CD4-positive, alpha-beta memory T cell (primary cell): ENCODE measurements at places on chromosomes 12 and 14. TPM values are rescaled to one million over a fixed set of nuclear protein-coding genes. Genes with fewer than 3 reads are reported as not detected.

EXOC3L4 gene
- not detected for polyA plus RNA-seq

- H3K4me3 ChIP-seq = no peak overlapping the region
- H3K36me3 ChIP-seq = no peaks in the 10 kb centered on the region
- H3K4me1 ChIP-seq = peaks cover 1% of the 10 kb centered on the region
- no peak overlapping the region for H3K27ac ChIP-seq
Observed at GRCh38 chr12:11703378-11703777, 53.9 kb downstream of the ETV6 start.

- H3K27me3 ChIP-seq = no peaks in the 10 kb centered on the region
- no peak for DNase-seq
- H3K36me3 ChIP-seq = no peaks in the 10 kb centered on the region
Observed at GRCh38 chr12:69527506-69528272, 57.5 kb downstream of the FRS2 start.

ART4 gene
- polyA plus RNA-seq = not detected

DNA sequence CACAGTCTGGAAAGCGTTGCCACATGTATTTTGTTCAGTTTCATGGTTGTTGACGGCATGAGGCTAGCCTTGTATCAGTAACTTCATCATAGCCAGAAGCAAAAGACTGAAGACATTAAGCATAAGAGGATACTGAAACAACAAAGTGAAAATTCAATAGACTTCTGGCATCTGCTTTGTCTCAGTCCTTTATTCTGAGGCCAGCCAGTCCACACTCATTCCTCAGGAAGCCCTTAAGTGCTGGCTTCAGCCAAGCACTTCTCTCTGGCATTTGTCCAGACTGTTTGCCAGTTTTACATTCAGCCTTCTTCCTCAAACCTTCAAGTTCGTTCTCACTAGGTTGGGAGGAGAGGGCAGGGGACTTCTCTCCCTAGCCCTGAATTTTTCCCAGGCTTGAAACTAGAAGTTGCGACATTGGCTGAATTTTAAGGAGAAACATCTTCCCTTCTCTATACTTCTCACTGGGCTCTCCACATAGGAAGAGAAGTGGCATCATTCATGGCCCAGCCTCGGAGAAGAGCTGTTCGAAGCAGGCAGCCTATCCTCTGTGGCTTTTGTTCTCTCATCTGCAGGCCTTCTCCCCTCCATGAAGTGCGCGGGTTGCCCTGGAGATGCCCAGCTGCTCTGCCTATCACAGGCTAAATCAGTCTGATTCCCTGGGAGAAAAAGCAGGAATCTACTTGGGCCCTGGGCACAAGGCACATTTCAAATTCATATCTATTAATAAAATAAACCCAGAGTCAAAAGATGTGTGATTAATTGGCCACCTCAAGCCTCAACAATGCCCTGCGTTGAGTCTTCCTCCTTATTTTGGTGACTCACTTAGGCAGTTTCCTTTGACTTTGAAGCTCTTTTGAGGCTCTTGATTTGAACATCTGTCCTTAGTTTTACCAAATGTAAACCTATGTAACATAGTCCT is 130.9 kb upstream of the PLEKHA5 start:
- no peak overlapping the region for H3K27ac ChIP-seq
- DNase-seq = no peak
- no peaks in the 10 kb centered on the region for H3K27me3 ChIP-seq
- H3K4me1 ChIP-seq = no peaks in the 10 kb centered on the region

SERPINA1 gene
- polyA plus RNA-seq = not detected

- H3K27me3 ChIP-seq = no peaks in the 10 kb centered on the region
- DNase-seq = no peak
- no peaks in the 10 kb centered on the region for H3K36me3 ChIP-seq
- no peak overlapping the region for H3K27ac ChIP-seq
Observed at GRCh38 chr14:81801921-81802320, 268.3 kb upstream of the SEL1L start.

- H3K4me1 ChIP-seq = no peaks in the 10 kb centered on the region
- no peaks in the 10 kb centered on the region for H3K36me3 ChIP-seq
- DNase-seq = no peak
Observed at GRCh38 chr12:9381619-9382018, 173.4 kb upstream of the PZP start.

DNA sequence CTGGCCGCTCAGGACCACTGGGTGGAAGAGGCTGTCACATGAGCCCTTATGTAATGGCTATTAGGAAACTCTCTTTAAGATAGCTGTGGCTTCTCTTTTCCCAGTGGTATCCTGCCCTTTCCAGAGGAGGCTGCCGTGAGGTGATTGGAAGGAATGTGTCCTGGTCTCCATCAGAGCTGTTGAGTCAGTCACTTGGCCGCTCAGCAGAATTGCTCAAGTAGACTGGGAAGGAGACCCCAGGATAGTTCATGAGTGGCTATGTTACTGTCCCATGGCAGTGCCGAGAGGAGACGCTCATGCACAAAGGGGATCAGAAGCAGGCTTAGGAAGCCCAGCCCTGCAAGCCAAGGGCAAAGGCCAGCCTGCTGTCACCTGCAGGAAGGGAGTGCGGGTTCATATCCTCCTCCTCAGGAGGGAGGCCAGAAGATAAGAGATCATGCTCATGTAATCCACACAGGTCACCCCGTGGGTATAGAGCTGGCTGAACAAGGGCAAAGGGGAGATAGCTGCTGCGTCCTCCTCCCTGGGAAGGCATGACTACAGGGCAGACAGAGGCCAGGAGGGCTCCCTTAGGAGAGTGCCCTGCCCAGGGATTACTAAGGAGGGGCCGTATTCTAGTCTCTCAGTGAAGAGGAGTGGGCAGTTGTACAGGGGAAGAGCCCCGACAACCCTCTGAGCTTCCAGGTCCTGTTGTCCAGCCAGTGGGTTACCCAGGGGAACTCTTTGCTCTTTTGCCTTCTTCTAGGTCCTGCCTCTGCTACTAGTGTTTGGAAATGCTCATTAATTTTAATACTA is 137.0 kb upstream of the MAX start:
- peaks cover 15% of the 10 kb centered on the region for H3K4me1 ChIP-seq
- H3K4me3 ChIP-seq = no peak overlapping the region
- H3K27me3 ChIP-seq = no peaks in the 10 kb centered on the region
- no peak for DNase-seq
- H3K36me3 ChIP-seq = no peaks in the 10 kb centered on the region

PTPRQ gene
- polyA plus RNA-seq = not detected

DNA sequence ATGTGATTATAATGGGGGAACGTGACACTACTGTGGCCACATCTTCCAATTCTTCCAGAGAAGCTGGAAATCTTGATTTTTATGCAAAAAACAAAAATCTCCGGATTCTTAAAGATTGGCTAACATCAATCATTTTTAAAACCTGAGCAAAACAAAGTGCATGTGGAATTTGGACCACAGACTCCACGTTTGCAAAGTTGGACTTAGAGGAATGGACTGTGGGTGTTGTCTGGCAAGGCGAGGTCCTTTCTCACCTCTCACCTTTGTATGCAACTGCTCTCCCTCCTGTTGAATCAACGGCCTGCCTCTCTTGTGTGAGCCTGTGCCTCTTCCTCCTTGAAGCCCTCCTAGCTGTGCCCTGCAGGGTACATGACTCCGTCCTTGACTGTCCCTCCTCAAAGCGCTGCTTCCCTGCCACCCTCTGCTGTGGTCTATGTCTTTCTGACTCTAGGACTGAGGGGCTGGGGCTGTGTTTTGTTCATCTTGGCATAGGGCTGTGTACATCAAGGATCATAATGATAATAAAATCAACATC is 122.4 kb downstream of the PHETA1 start:
- H3K4me3 ChIP-seq = no peak overlapping the region
- no peaks in the 10 kb centered on the region for H3K4me1 ChIP-seq
- no peak for DNase-seq
- H3K36me3 ChIP-seq = no peaks in the 10 kb centered on the region
- no peaks in the 10 kb centered on the region for H3K27me3 ChIP-seq
